Ovary (tissue), 10 donors: ENCODE measurements at places on chromosomes 5 and 9.

- peaks cover 2% of the 10 kb centered on the region for H3K4me1 ChIP-seq
- H3K4me3 ChIP-seq, result no peak overlapping the region
- no peaks in the 10 kb centered on the region for H3K36me3 ChIP-seq
- no peak overlapping the region for H3K27ac ChIP-seq
- no peak for DNase-seq
- no peaks in the 10 kb centered on the region for H3K27me3 ChIP-seq
Measured at GRCh38 chr9:5800969-5801738, 31.8 kb downstream of the ERMP1 start.

DNA sequence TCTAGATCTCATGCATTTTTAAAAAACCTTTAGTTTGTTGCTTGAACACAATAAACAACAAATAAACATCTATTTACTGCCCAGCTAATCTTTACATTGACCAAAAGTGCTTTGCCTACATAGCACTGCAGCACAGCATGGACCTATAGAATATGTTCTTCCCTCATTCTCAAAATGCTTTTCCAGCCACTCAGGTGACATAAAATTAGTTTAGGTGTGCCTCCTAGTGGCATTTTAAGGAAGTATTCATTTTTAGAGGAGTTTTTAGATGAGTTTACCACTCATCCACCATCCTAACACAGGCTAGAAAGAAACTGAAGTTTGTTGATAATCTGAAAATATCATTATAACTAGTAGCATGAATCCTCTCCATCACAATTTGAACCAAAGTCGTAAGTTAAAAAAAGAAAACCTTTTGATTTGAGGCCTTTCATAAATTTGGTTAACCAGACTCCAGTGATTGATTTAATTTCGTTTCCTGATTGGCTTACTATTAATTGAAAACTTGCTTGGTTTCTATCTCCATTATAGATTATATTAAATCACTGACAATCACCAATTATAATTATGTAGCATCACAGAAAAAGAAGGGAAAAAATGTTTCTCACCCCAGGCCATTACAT lies 12.6 kb downstream of the PLGRKT start:
- no peak overlapping the region for H3K27ac ChIP-seq
- H3K27me3 ChIP-seq, result no peaks in the 10 kb centered on the region
- no peaks in the 10 kb centered on the region for H3K4me1 ChIP-seq
- no peak for DNase-seq
- no peaks in the 10 kb centered on the region for H3K36me3 ChIP-seq

DNA sequence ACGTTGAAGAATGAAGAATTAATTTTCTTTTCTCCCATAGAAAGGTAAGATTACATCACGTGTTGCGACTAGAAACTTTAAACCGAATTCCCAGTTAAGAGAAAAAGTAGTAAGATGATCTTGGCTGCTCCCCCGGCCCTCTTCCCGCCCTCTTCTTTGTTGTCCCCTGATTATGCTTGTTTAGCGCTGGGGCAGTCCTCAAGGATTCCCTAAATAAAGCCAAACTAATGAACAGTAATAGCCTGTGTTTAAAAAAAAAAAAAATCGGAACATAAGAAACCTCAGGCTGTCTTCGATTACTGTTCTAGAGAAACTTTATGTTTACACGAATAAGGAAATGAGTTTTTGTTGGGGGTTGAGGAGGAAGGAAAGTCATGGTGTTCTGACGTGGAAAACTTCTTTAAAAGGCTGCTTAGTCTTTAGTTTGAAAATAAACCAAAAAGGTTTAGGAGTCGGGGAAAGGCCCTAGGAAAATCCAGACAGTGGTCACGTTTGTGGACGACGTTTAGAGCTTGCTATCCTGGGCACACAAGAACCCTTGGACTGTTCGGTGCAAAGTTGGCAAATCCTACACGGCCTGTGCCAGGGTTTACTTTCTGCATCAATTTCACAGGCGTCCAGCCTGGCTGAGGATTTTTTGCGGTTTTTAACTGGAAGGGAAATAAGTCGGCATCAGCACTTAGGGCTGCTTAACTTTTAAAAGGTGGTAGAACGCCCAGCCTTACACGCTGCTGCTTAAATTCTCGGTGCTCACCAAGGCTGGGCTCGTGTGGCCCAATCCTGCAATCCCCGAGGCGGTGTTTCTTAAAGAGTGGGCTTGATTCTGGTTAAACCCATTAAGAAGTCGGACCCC lies 1.1 kb upstream of the MAT2B start:
- peak overlapping the region; percentile 85 for H3K4me3 ChIP-seq
- H3K36me3 ChIP-seq, result no peaks in the 10 kb centered on the region
- peak overlapping the region; percentile 98 for H3K27ac ChIP-seq
- peaks cover 6% of the 10 kb centered on the region for H3K4me1 ChIP-seq
- DNase-seq, result peak; percentile 52

DNA sequence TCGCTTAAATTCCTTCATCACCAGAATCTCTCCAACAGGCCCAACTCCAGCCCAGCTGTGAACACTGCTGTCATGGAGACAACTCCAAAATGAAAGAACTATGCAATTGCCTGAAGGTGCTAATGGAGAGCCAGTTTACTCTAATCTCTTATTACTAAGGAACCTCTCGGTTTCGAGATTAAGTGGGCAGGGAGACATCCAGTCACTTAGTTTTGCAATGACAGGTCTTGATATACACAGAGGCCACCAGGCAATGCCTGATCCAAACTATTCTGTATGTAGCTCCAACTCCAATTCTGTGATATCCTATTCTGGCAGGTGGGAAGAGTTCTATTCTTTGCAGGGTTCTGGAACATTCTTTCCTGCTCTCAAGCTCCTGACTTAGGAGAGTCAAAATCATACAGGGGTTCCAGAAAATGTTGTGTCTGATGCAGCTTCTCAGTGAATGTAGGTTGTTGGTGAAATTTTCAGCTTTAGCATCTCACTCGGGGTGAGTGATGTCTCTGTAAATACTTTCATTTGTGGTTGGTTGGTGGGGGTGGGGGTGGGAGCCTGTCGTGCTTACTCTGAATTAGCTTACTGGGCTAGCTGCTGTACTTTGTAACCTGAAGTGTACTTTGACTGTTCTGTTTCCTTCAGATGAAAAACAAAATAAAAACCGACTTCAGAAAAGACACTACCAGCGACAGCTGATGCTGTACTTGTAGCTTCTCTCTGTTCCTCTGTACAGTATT lies 170.9 kb downstream of the PALM2AKAP2 start:
- no peaks in the 10 kb centered on the region for H3K27me3 ChIP-seq
- H3K4me3 ChIP-seq, result no peak overlapping the region
- H3K4me1 ChIP-seq, result no peaks in the 10 kb centered on the region
- H3K36me3 ChIP-seq, result no peaks in the 10 kb centered on the region
- no peak for DNase-seq

DNA sequence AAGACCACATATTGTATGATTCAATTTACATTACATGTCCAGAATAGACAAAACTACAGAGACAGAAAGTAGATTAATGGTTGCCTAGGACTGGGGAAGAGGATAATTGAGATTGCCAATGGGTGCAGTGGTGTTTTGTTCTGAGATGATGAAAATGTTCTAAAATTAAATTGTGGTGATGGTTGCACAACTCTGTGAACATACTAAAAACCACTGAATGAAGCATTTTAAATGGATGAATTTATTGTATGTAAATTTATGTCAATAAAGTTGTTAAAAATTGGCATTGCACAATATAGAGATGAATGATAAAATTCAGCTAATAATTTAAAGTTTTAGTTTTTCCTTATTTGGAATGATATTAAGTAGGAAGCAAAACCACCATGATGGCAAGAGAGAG lies 109.5 kb upstream of the NR4A3 start:
- H3K4me3 ChIP-seq, result no peak overlapping the region
- no peak for DNase-seq
- no peaks in the 10 kb centered on the region for H3K36me3 ChIP-seq
- H3K27me3 ChIP-seq, result no peaks in the 10 kb centered on the region
- no peak overlapping the region for H3K27ac ChIP-seq
- H3K4me1 ChIP-seq, result no peaks in the 10 kb centered on the region

DNA sequence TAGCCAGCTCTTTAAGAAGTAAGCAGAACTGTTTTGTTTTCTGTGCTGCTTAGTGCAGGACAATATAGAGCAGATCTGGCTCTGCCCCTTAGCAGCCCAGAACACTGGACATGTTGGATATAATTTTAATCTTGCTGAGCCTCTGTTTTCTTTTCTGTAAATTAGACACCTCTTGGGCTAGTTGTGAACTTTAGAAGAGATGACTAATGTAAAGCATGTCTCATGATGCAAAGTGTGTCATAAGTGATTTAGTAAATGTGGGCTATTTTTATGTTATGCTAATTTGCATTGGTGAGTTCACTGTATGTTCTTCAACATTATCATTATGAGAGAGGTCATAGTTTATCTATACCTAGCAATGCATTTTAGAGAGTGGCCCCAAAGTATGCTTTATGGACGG lies 156.1 kb upstream of the ADAMTSL1 start:
- no peak overlapping the region for H3K4me3 ChIP-seq
- H3K27me3 ChIP-seq, result no peaks in the 10 kb centered on the region
- H3K4me1 ChIP-seq, result no peaks in the 10 kb centered on the region
- no peaks in the 10 kb centered on the region for H3K36me3 ChIP-seq

DNA sequence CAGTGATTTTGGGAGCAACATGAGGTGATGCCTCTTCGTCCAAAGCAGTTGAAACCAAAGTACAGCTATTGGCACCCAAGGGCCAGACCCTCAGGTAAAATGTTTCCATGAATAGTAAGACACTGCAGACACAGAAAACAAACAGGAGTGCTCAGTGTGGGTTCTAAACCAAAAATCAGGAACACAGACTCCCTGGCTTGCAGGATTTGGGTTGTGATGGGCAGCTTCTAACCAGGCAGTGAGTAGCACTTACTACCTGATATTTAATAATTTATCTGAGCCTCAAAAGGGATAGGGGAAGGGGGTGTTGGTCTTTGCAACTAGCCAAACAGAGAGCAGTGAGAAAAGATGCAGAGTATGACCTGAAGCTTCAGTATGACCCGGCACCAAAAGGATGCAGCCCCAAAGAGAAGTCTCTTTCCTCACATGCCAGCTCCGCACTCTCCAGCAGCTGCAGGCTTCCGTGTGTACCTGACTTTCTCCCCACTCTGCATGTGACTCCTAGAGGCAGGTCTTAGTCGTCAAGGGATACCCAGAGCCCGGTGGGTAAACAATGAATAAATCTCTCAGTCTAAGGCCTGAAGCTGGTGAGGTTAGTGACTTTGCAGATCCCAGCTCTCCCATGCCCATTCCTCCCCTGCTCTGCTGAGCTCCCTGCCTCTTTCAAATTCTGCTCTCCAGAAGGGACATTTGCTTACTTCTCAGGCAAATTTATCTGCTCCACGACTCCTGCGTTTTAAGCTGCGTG lies 105.4 kb upstream of the SPOCK1 start:
- no peaks in the 10 kb centered on the region for H3K27me3 ChIP-seq
- H3K4me1 ChIP-seq, result no peaks in the 10 kb centered on the region
- DNase-seq, result no peak
- H3K4me3 ChIP-seq, result no peak overlapping the region
- no peak overlapping the region for H3K27ac ChIP-seq

DNA sequence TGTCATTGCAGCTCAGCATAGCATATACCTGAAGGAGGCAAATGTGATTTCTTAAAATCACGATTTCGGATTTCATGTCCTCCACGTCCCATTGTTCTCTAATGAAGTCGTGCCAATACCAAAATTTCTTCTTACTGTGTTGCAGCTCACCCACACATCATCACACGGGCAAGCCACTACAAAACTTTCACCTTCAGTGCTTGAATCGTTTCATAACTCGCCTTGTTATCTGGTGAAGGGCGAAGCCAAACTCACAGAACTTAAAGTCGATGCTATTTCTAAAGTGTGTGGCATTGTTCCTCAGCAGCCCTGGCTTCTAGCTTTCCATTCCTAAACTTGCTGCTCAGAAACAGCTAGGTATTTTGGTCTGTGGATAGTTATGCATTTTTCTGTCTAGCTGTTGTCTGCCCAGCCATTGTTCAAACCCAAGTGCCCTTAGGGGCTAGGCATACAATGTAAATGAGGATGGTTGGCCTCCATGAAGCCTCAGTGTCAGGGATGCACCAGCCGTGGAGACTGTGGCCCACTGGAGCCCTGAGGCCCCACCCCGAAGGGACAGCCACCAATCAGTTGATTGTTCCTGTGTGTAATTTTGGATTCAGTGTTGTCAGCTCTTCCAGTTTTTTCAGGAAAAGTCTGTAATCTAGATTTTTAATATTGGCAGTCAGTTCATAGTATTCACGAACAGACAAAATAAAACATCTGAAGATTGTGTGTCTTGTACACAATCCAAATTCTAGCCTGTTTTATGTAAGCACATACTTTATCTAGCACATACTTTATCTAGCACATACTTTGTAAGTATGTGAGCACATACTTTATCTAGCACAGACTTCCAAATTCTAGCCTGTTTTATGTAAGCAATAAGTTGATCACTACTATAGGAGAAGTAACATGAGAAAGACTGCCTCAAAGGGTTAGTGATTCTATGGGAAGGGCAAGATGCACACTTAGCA lies 112.8 kb downstream of the DAPK1 start:
- DNase-seq, result no peak
- H3K36me3 ChIP-seq, result no peaks in the 10 kb centered on the region
- H3K27me3 ChIP-seq, result no peaks in the 10 kb centered on the region
- no peak overlapping the region for H3K4me3 ChIP-seq
- no peak overlapping the region for H3K27ac ChIP-seq

- DNase-seq, result no peak
- H3K27ac ChIP-seq, result no peak overlapping the region
- H3K27me3 ChIP-seq, result no peaks in the 10 kb centered on the region
- no peak overlapping the region for H3K4me3 ChIP-seq
- no peaks in the 10 kb centered on the region for H3K4me1 ChIP-seq
Measured at GRCh38 chr5:103207011-103207410, 51.6 kb upstream of the MACIR start.

- DNase-seq, result no peak
- H3K27me3 ChIP-seq, result no peaks in the 10 kb centered on the region
- H3K36me3 ChIP-seq, result no peaks in the 10 kb centered on the region
- H3K4me3 ChIP-seq, result peak overlapping the region; percentile 40
Measured at GRCh38 chr5:150301901-150302300, 804 bp downstream of the ARSI start.

GRCh38 chr5:154860123-154860522 lies 1.7 kb downstream of the CNOT8 start:
- no peaks in the 10 kb centered on the region for H3K36me3 ChIP-seq
- no peaks in the 10 kb centered on the region for H3K27me3 ChIP-seq
- no peak overlapping the region for H3K27ac ChIP-seq

DNA sequence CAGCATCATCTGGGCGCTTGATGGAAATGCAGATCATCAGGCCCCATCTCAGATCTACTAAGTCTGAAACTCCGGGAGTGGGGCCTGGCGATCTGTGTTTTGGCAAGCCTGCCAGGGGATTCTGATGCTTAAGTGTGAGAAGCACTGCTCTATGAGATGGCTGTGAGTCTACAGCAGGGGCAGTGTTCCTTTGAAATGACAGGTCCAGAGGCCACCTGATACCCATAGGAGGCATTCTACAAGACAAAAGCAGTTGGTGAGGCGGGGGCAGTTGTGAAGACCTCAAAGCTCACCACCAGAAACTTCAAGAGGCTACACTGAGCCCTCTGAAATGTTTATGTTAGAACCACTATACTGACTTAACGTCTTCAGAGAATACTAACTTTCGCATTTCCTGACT lies 86.9 kb upstream of the SPATA31D4 start:
- no peaks in the 10 kb centered on the region for H3K36me3 ChIP-seq
- H3K4me3 ChIP-seq, result no peak overlapping the region
- H3K27ac ChIP-seq, result no peak overlapping the region
- H3K4me1 ChIP-seq, result no peaks in the 10 kb centered on the region
- DNase-seq, result no peak
